Activated CD4-positive, alpha-beta T cell treated with anti-CD3 and anti-CD28 coated beads for 24 hours (primary cell): ENCODE measurements at places on chromosomes 16 and 17.

- no peak for DNase-seq
Observed at GRCh38 chr16:89656435-89657121, 930 bp downstream of the CHMP1A start.

DNA sequence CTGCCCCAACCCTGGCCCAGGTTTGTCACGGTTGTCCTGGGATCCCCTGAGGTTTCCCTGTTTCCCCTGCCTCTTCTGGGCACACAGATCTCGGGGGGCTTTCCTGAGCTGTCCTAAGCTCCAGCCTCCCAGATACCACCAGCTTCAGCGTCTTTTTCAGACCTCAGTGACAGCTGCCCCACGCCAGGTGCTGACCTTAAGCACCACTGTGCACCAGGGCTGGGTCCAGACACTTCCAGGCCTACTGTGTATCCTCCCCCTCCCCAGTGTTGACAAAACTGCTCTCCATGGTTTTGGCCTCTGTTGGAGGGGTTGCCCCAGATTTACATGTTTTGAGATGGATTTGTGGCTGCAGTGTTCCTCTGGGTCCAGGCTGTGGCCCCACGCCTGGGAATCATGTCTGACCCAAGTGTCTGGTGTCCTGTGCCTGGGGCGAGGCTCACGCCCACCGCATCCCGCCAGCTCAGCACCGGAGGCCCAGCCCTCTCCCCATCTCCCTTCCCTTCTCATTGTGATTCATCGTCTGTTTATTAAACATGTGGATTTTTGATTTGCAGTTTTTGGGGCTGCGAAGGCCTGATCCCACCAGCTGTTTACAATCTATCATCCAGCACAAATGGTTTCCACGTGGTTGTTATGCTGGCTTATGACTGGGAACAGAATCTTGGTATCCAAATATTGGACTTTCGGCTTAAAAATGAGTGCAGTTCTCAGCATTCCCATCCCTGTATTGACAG lies 82.1 kb downstream of the METRNL start:
- DNase-seq: no peak

GRCh38 chr16:1308036-1308976 lies 1.1 kb upstream of the UBE2I start:
- DNase-seq: no peak

DNA sequence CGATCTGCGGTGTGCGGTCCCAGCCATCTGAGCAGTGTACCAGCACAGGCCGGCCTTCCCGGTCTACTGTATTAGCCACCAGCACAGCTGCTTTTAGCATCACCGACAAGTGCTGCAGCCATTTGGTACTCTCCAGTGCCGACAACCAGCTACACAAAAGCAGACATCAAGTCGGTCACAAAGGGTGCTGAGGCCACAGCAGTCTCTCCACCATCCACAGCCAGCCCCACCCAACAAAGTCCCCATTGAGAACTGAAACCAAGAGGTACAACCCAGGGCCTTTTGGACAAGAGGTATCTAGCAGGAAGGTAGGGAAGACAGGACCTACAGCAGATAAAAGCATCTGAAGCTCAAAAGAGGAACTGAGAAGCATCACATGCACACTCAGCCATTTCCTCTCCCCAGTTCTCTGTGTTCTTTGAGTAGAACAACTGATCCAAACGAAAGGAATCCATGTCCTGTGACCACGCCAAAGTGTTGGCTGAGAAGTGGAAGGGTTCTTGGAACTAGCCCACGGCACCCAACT lies 9.5 kb downstream of the MTMR4 start:
- no peak for DNase-seq

GRCh38 chr16:57804111-57804837 lies 2.0 kb upstream of the KIFC3 start:
- no peak for DNase-seq

GRCh38 chr17:80456465-80457235 lies 19.8 kb downstream of the NPTX1 start:
- DNase-seq: no peak

DNA sequence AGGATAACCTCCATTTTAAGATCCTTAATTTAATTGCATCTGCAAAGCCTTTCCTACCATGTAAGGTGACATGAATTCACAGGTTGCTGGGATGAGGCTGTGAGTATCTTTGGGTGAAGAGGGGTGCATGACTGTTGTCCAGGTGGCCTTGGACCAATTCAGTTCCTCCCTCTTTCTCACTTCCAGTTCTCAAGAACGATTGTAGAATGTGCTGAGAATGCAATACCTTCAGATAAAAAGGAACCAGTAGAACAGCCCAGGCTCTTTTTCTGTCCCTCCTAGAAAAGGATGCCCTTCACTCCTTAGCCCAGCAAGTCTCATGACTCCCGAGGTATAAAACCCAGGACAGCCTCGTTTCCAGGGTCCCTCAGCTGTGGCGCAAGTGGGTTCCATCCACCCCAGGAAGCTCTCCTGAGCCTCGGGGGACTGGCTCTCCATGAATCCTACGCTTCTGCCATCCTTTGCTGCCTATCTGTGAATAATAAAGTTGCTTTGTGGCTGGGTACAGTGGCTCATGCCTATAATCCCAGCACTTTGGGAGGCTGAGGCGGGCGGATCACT lies 61.6 kb upstream of the FA2H start:
- no peak for DNase-seq

GRCh38 chr16:55046916-55047315 lies 116.3 kb downstream of the IRX5 start:
- DNase-seq: no peak

- DNase-seq: no peak
Observed at GRCh38 chr17:7589891-7590691, at the start of gene SOX15. Gene SOX15, minus strand, starts transcription at chr17:7590094. Its CDS starts 418 bp downstream, at chr17:7589676.
